Glomerular endothelial cell (primary cell): ENCODE measurements at places on chromosomes 5 and 9.

- no peak for DNase-seq
These were observed 568.5 kb upstream of the RIOK2 start for GRCh38 chr5:97751540-97751939.

GRCh38 chr5:170941788-170942187 lies 80.0 kb downstream of the RANBP17 start:
- no peak for DNase-seq

DNA sequence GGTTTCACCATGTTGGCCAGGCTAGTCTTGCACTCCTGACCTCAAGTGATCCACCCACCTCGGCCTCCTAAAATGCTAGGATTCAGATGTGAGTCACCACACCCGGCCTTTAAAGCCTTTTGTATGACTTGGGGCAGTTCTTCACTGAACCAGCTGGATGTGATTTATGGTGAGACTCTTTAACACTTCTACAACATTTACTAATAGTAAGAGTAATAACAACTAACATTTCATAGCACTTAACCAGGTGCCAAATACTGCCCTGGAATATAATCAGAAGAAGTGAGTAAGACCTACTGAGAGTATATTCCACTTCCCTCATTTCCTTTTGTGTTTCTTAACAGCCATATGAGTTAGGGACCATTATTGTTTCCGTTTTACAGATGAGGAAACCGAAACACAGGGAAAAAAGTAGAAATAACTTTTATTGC lies 10.0 kb downstream of the ZSWIM6 start:
- no peak for DNase-seq

DNA sequence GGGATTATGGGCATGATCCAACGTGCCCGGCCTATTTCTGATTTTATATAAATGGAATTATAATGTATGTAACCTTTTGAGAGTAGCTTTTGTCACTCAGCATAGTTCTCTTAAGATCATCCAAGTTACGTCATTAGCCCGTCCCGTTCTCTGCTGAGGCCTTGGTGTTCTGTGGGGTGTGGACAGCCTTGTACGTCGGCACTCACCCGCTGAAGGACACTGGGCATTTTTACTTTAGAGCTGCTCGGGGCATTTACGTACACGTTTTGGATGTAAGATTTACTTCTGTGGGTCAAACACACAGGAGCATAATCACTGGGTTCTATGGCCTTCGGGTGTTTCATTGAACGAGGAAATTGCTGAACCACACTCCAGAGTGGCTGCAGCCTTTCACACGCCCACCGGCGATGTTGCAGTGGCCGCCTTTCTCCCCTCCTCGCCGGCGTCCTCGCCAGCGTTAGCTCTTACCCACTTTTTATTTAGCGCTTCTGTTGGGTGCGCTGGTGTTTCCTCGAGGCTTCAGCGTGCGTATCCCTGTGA lies 101.8 kb downstream of the EHMT1 start:
- DNase-seq, result no peak

GRCh38 chr9:121261107-121261460 lies 6.9 kb upstream of the GSN start:
- no peak for DNase-seq

DNA sequence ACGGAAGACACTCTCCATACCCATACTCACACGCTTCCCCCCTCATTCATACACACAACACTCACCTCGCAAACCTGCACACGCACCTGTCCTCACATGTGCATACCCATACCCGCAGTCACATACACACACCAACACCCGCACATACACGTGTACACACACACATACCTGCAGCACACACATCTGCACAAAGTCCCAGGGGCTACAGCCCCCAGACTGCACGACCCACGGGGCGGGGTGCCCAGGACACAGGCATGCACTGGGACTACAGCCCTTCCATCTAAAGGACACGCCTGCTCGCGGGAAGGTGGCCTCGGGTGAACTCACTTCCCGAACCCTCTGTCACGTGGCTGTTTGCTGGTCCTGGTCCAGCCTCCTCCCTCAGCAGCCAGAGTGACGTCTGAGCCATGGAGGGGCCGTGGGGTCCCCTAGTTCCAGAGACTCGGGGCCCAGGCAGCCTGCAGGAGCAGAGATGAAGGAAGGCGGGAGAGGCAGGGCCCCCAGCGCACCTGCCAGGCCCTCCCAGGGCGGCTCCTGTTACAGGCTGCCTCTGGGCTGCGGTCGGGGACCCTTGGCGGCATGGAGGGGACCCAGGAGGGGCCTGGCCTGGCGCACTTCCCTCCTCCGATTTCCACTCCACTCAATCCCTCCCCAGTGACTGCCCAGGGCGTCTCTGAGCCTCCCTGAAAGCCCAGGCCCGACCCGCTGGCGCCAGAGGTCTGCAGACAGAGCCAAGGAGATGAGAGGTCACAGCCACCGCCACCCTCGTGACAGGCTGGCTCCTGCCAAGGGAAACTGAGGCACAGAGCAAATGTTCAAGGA lies 8.1 kb downstream of the SLC12A7 start:
- no peak for DNase-seq
